IPS DF 6.9 (cell line): ENCODE measurements at places on chromosomes 6 and 20.

DNA sequence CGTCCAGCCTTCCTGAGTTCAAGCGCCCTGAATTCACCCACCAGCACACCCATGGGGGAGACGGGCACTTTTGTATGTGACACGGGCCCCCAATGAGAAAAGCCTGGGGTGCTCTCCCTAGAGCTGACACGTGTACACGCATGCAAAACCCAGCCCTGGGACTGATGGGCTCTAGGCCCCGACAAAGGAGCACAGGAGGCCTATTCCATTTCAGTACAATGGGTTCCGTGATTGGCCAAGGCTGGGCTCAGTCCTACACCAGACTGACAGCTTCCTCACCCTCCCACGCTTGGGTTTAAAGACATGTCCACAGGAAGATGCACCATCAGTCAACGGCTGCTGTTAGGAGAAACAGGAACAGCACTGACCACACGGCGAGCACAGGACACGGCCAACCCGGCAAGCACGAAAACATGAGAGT, 8.8 kb downstream of the ZBTB46 start:
- no peak for DNase-seq

- DNase-seq, result no peak
Measured at GRCh38 chr20:60986506-60987156, 265.4 kb upstream of the CDH4 start.

GRCh38 chr20:667351-668034, 8.1 kb downstream of the SCRT2 start:
- no peak for DNase-seq

GRCh38 chr6:169452117-169452868, 198.6 kb upstream of the THBS2 start:
- DNase-seq, result no peak

DNA sequence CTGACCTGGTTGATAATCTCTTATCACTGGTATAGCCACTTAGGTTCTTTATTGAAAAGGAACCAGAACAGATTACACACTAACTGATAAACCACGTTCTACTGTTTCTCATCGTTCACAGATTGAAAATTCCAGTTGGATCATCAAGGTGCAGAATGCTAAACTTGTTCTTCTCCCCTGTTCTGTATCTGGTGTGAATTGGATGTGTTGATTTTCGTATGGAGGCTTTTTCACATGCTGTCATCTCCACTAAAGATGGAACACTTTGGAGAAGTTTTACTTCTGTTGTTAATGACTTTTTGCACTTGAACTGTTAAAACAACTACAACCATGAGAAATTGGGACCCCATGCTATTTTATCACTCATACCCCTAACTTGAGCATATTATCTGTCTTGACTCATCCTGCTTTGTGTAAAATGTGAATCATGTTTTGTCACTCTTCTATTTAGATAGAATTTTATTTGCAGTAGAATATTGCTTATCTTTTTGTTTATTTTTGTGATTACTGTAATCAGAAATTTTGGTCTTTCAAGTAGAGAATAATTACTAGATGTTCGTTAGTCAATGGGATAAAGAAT, 17.5 kb downstream of the VAPB start:
- no peak for DNase-seq
